Ureter (tissue), 1 donor: ENCODE measurements at places on chromosomes 11 and 22.

DNA sequence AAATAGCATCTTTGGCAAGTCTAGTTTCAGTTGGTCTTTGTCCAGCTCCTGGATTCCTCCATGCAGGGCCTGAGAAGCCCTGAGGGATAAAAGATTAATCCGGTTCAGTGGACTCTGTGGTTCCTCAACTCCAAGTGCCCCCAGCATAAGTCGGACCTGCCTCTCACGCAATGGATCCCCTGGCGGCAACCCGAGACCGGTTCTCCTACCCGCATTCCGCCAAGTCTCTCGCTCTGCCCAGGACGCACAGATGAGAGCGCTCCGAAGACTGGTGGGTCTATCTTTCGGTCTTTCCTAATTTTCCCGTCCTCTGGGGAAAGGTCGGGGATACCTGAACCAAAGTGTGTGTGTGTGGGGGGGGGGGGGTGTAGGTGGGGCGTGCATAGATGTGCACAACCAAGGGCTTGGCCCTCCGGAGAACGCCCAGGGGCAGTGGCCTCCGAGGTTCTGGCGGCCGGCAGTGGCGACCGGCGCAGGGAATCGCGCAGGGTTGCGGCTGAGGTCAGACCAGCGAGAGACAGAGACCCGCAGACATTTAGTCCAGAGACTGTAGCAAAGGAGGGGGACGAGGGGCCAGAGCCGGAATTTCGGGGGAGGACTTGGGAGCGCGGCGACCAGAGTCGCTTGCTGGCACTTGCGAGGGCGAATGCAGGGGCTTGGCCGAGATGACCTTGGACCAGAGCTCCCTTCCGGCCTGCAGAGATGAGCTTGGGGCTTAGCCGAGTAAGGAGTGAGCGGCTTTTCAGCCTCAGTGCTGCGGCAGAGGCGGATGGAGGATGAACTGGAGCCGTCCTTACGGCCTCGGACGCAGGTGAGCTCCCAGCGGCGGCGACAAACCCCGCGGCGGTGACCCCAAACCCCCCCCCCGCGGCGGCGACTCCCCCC is 712 bp upstream of the SLC2A11 start:
- no peak for DNase-seq

- no peak for DNase-seq
Measured at GRCh38 chr11:56911312-56911711, 77.4 kb upstream of the OR5AK2 start.

DNA sequence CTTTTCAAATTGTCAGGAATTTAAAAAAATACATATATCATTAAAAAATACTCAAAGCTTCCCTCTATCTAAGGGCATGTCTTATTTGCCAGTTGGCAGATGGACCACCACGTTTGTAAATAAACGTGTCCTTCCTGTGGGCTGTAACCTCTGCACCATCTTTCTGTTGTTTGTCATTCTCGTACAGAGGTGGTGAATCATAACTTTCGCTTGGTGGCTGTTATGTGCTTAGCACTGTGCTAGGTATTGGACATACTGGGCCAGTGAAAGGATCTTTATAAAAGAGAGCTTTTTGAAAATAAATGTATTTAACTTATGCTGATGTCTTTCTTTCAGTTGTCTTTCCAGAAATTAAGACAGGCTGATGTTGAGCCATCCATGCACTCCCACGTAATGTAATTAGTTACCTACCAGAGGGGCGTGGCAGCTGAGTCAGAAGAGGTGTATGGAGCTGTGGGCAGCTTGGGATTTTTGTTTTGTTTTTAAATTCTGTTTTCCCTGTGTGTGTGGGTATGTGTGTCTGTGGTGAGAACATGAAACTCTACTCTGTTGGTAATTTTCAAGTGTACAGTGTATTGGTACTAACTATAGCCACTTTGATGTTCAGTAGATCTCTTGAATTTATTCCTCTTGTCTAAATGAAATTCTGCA is 62.7 kb downstream of the TECTA start:
- DNase-seq = no peak

- no peak for DNase-seq
Measured at GRCh38 chr22:39306456-39307361, 12.7 kb downstream of the RPL3 start.

GRCh38 chr11:105297463-105297862 is 157.9 kb upstream of the CARD18 start:
- DNase-seq = no peak

GRCh38 chr11:27246925-27247324 is 116.1 kb downstream of the CCDC34 start:
- DNase-seq = no peak

DNA sequence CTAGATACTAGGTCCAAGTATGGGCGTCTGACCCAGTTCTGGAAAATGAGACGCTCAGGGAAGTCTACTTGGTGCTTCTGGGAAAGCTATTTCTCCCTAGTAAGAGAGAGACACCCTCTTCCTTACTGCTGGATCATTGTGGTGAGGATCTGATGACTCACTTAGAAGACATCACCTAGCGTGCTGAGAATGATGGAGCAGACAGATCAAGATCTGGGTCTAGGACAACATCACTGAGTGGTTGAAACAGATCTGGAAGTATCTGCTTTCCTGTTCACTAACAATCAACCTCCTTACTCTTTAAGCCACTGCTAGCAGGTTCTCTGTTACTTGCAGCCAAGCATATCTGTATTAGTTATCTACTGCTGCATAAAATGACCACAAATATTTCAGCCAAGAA is 38.3 kb upstream of the HMGXB4 start:
- no peak for DNase-seq

GRCh38 chr22:38704654-38705234 is 1.0 kb upstream of the GTPBP1 start:
- DNase-seq = no peak
